ENCODE measurements at places on chromosomes 6 and 20.

DNA sequence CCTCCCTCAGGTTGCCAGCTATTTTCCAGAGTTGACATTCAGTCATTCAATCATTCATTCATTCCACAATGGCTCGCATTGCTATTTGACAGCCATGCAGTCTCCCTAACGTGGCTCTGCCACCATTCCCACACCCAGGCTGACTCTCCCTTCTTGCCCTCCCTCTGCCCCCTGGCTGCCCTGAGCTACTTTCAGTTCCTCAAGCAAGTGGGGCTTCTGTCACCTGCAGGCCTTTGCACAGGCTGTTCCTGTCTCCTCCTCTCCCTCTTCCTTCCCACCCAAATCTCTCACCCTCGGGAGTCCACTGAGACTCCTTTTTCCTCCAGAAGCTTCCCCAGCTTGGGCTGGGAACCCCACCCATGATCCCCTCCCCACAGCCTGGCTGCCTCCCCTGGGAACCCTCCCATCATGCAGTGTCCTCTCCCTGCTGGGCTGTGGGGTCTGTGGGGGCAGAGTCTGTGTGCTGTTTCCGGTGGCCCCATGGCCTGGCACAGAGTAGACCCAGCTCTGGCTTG, 2.6 kb downstream of the PACSIN1 start:
- no peak for DNase-seq

DNA sequence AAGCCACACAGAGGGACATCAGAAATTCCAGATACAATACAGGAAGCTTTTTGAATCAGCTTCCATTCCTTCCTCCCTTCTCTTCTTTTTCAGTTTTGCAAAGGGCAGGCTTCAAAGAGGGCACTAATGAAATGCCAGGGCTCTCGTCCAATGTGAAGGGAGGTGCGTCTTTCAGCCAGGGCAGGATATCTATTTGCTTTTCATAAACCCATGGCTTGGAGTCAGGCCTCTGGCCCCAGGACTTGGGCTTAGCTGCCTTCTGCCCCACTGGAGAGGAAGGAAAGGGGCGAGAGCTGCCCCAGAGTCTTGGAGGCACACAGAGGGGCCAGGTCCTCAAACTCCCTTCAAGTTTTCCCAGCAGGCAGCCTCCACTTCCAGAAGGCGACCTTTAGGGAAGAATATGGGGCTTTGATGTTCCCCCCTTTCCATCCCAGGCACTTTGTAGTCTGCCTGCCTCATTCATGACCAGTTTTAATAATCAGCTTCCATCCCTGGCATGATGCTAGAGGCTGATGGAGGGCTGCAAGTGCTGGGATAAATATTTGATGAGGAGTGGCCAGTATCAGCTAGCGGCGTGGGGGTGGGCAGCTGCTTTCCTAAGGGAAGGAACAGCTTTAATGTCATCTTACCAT, 234.8 kb downstream of the NRN1 start:
- no peak for DNase-seq

GRCh38 chr6:129490521-129491255, 219.3 kb downstream of the ARHGAP18 start:
- DNase-seq, result no peak

DNA sequence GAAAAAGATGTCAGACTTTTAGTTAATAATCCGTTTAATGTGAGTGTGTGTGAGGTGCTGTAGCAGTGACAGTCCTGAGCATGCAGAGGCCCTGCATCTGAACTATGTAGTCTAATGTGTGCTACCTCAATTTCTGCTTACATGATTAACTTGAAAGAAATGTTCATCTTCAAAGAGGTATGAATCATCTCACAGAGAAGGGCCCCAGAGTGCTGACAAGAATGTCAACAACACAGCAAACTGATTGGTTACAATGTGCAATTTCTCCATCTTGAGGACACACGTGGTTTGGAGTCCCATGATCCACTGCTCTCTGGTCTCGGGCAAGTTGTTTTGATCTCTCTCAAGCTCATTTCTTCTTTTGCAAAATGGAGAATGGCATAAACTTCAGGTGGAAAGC, 61.7 kb upstream of the EMILIN3 start:
- no peak for DNase-seq

DNA sequence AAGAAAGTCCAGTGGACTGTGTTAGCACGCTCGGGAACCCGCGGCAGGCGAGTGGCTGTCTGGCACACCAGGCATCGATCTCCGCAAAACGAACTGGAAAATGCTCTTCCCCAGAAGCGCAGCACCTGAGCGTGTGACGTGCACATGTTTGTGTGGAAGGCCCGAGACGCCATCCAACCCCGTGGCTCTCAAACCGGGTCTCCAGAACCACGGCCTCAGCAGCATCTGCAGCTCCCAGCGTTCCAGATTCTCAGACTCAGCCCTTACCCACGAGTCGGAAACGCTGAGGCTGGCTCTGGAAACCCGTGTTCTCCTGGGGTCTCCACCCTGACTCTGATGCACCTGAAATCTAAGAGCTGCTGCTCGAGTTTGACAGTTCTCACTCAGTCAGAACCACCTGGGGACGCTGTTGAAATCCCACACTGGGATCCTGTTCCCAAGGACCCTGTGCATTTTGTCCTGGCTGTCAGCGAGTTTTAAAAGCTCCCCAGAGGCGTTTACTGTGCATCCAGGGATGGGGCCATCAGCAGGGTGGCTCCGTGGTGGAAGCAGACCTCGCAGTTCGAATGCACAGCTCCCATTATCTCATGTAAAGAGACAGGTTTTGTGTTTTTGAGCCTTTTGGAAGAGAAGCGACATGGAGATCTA, 69.0 kb downstream of the DLL1 start:
- peak; percentile 46 for DNase-seq

DNA sequence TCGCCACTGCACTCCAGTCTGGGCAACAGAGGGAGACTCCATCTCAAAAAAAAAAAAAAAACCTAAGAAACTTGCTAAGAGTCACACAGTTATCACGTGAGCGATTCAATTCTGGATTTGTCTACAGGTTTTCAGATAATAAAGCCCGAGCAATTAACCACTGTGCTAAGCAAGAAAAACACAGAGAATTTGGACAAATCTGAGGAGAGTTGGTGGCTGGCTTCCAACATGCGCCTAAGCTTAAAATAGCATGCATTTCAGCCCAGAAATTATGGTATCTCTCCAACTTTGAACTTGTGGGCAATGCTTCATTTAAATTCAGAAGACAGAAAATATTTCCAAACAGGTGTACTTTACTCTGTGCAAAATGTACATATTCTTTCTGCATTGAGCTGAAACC, 232.9 kb downstream of the TSHZ2 start:
- DNase-seq, result no peak

DNA sequence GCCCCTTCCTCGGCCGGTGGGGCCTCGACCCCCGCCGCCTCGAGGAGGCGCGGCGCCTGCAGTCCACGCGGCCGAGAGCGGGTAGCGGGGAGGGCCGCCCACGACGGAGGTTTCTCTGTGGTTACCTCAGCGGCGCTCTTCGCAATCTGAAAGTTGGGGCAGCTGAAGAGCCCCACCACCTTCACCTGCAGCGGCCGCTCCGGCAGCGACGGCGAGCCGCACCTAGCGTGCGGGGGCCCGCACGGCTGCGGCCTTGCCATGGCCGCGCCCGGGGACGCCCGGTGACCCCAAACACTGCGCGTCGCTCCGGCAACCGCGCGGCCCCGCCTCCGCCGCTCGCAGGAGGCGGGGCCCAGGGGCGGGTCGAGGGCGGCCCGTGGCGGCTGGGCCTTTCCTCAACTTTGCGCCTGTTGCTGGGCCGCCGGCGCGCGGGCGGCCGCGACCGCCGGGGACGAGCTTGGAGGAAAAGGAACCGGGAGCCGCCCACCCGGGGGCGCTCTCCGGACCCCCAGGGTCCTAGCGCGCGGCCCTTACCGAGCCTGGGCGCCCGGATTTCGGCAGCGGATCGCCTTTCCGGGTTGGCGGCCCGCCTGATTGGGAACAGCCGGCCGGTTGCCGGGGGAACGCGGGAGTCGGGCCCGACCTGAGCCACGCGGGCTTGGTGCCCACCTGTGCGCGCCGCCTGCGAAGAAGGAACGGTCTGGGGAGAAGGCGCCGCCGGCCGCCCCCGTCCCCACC, at the start of the genes PPIL6 and SMPD2:
Gene PPIL6 (minus strand): TSS at position 298 of the 738 bp plus-strand sequence. CDS start 38 bp downstream, at position 260.
Gene SMPD2 (plus strand): TSS at position 394 of the 738 bp plus-strand sequence. CDS start 398 bp downstream, outside the sequence.
- peak; percentile 94 for DNase-seq

- DNase-seq, result peak; percentile 87
Measured at GRCh38 chr20:10034717-10035571, at the start of gene ANKEF1. TSS of gene ANKEF1 (plus strand) at chr20:10034987. CDS start at chr20:10038302, 3,315 bp downstream.

- DNase-seq, result no peak
Measured at GRCh38 chr6:110064744-110065524, 86.8 kb downstream of the GPR6 start.

DNA sequence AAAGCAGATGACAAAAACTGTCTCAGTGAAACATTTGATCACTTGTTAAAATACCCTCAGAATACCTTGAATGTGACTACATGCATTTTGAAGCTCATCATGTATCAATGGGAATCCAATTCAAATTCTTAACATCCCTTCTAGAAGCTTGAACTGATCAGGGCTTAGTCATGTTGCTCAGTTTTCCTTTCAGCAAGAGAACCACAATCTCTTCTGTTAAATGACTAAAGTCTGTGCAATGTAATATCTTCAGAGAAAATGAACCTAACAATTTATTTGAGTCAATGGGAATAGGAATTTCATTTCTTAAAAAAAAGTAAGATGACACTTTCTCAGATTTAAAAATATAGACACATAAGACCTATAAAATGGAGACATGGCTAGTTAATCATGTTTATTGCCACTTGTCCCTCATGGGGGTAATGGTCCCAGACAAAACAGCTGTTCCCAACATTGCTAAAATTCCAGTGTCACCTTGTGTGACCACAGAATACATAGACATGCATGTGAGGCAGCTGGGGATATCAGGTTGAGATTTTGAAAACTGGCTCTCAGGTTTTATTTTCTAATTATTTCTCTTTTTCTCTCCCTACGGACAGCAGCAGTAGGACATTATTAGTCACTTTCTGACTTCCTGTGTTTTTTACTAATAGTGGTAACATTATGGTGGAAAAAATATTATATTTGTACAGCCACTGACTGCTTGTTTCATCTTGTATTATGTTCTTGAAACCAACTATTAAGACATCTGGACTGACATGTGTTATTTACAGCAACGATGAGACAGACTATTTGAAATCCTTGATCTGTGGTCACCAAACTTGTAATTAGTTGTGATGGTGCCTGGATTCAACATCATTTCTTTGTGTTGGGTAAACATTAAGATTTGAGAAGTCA, 192.5 kb downstream of the COL9A1 start:
- DNase-seq, result no peak

- DNase-seq, result no peak
Measured at GRCh38 chr20:914727-915498, 1.2 kb downstream of the ANGPT4 start.

DNA sequence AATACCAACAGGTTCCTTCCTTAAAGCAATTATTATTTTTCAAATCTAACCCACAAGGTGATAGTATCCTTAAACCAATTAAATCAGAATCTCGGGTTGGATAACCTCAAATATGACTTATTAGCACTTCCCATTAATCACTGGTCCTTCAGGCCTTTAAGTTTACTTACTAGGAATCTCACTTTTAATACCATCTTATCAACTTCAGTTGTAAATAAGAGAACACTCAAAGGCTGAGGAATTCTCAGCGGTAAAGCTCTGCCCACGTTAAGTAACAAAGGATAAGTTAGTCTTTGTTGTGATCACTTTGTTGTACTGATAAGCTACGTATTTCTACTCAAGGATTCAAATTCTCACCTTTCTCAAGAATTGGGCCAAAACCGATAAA, 82.0 kb downstream of the OR2B2 start:
- no peak for DNase-seq

GRCh38 chr6:47245745-47246371, 63.8 kb downstream of the TNFRSF21 start:
- no peak for DNase-seq

GRCh38 chr20:18314786-18315406, 26.6 kb downstream of the ZNF133 start:
- no peak for DNase-seq

- no peak for DNase-seq
Measured at GRCh38 chr6:90714319-90714718, 127.4 kb upstream of the MAP3K7 start.

GRCh38 chr6:35377002-35377401, 34.6 kb downstream of the PPARD start:
- no peak for DNase-seq

- DNase-seq, result no peak
Measured at GRCh38 chr20:63411898-63412631, 50.9 kb upstream of the CHRNA4 start.

GRCh38 chr6:118982575-118982911, 47.6 kb upstream of the MCM9 start:
- DNase-seq, result no peak

- DNase-seq, result no peak
Measured at GRCh38 chr6:39050453-39051112, 2.0 kb downstream of the GLP1R start.

- DNase-seq, result no peak
Measured at GRCh38 chr6:143166247-143166695, 105.6 kb downstream of the AIG1 start.

GRCh38 chr6:155939253-155939652, 483.6 kb upstream of the NOX3 start:
- DNase-seq, result no peak

- peak; percentile 33 for DNase-seq
Measured at GRCh38 chr6:157223511-157223910, 99.8 kb downstream of the TMEM242 start.

- no peak for DNase-seq
Measured at GRCh38 chr6:155125906-155126305, 130.8 kb downstream of the TIAM2 start.

GRCh38 chr6:18323935-18324705, 59.8 kb upstream of the DEK start:
- DNase-seq, result no peak

DNA sequence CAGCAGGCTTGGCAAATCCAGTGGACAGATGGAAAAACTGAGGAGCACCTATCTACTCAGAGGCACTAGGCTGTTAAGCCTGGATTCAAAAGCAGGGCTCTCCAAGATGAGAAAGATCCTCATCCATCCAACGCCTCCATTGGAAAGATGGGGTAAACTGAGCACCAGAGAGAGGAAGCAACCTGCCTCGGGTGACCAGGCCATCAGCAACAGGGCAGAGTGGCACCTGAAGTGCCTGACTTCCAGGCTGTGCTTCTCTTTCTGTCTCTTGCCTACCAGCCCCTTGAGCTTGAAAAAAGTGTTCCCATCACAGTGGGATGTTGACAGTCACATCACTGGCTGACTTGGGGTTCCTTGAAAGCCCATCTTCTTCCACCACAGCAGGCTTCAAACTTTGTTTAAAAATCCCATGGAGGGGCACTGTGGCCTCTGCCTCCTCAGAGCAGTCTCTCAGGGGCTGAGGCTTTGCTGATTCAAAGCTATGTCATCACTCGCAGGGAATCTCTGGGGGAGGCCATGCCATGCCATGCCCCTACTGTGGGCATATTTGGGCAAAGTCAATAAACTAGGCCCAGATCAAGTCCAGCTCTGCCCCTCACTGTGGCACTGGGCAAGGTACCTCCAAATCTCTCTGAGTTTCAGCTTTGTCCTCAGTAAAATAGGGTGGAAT, 44.8 kb upstream of the TGM2 start:
- DNase-seq, result no peak

All from ecto neural progenitor cell (in vitro differentiated cells).